DMS79 treated with DMSO at 0.1 percent for 48 hours (cell line): ENCODE measurements at places on chromosomes 13 and 19.

DNA sequence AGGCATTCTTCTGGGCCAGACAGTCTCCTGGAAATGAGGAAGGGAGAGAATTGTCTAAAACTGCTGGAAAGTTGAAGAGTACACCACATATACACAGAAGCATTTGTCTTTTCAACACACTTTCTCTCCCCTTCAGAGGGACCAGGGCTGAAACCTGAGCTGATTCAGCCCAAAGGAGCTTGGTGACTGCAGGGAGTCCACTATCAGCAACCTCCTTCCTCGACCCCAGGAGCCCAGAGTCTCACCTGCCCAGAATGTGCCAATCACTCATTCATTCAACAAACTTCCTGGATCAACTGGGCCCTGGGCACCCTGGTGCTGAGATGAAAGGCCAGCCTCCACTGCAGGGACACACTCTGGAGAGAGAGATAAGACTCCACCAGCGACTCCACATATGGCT lies 128.9 kb upstream of the VSTM2B start:
- no peak for DNase-seq

DNA sequence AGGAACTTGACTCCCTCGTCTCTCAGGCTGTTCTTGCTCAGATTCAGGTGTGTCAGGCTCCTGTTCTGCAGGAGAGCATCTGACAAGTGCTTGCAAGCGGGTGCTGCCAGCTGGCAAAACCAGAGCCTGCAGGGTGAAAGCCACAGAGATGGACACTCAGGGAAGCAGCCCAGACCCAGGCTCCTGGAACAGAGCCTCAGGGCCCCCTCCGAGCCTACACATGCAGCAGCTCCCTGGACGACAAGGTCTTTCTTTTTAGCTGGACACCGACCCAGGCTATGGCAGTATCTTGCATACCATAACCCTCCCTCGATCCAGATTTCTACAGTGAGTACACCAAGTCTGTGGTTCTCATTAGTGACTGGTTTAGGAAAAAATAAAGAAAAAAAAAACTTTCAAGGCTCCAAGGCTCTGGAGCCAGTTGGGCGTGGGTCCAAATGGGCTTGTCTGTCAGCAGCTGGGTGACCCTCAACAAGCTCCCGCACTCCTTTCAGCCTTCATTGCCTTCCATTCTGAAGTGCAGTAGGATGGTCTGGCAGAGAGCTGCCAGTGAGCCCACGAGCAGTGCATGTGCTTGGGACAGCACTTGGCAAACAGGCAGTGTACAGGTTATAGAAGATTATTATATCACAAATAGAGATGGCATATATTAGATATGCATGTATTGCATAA lies 29.9 kb downstream of the NLRP13 start:
- DNase-seq: peak; percentile 18

- peak; percentile 88 for DNase-seq
Observed at GRCh38 chr19:45406226-45407090, at the start of gene POLR1G. Gene POLR1G, plus strand, starts transcription at chr19:45406644. Its CDS starts 53 bp downstream, at chr19:45406697.

GRCh38 chr13:58134012-58134411 lies 502.5 kb downstream of the PCDH17 start:
- no peak for DNase-seq

DNA sequence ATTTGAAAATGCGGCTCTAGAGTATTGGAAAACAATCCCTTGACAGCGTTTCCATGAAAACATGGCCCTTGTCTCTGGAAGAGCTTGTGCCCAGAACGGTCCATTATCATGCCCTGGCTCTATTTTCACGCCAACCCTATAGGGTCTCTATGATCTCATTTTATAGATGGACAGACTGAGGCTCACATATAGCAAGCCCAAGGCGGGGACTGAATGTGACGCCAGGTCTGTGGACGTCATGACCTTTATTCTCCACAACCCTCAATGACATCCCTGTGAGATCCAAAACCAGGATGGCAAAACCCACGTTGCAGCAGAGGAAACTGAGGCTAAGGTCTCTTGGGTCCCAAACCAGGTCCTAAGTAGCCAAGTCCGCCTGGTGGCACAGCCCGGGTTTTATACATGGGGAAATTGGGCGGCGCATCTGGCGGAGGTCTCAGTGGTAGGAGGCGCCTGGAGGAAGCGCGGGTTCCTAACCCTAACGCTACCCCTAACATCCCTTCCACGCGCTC lies 425 bp upstream of the COLGALT1 start:
- DNase-seq: no peak

DNA sequence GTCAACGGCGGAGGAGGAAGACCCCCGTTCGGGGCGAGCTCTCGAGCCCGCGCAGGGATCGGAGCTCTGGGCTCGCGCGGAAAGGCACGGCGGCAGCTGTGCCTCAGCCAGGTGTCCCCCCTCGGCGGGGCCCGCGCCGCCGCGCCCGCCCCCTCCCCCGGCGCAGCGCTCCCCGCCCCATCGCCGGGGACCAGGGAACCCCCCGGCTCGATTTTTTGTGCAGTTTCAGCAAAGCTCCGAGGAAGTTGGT lies 110.0 kb downstream of the KCNRG start:
- DNase-seq: peak; percentile 49

DNA sequence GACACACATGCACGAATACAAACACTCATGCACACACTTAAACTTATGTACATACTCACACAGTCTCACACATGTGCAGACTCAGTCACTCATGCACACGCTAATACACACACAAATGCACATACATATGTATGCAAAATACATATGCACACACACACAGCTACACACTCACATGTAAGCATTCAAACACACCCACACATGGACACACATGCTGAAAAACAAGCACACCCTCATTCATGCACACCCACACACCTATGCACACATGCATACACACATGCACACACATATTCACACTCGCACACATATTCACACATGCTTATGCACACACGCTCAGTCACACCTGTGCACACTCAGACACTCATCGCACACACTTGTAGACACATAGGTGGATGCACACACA lies 9.3 kb downstream of the MUC16 start:
- DNase-seq: no peak

- DNase-seq: peak; percentile 9
Observed at GRCh38 chr19:55118401-55118991, 1.1 kb upstream of the PPP1R12C start.
